Renal pelvis (tissue), 12 donors: ENCODE measurements at places on chromosomes 3 and 15. TPM values are rescaled to one million over a fixed set of nuclear protein-coding genes. Genes with fewer than 3 reads are reported as not detected.

DNAJA4 gene
- polyA plus RNA-seq, result 29.4 TPM

SLC12A6 gene
- 27.6 TPM for polyA plus RNA-seq

TMEM43 gene
- 53.2 TPM for polyA plus RNA-seq

ZNF860 gene
- 3.0 TPM for polyA plus RNA-seq

GABRR3 gene
- polyA plus RNA-seq, result 0.06 TPM

HGD gene
- polyA plus RNA-seq, result 75.9 TPM

IRAK2 gene
- 0.89 TPM for polyA plus RNA-seq

ZNF385D gene
- polyA plus RNA-seq, result 12.7 TPM

CPNE9 gene
- 0.27 TPM for polyA plus RNA-seq

SEMA3F gene
- 75.3 TPM for polyA plus RNA-seq

CHL1 gene
- polyA plus RNA-seq, result 15.9 TPM

TPM1 gene
- polyA plus RNA-seq, result 624 TPM

IL17RD gene
- 50.0 TPM for polyA plus RNA-seq

GALNT15 gene
- polyA plus RNA-seq, result 3.1 TPM

FAM107A gene
- 3.9 TPM for polyA plus RNA-seq

TUSC7 gene
- polyA plus RNA-seq, result not detected

PCYT1A gene
- 36.8 TPM for polyA plus RNA-seq

ATOSA gene
- 36.2 TPM for polyA plus RNA-seq

SLC35G2 gene
- polyA plus RNA-seq, result 2.7 TPM

GOLGA8T gene
- not detected for polyA plus RNA-seq

ITPKA gene
- polyA plus RNA-seq, result 0.90 TPM

CELSR3 gene
- polyA plus RNA-seq, result 1.3 TPM

ITIH1 gene
- not detected for polyA plus RNA-seq

PLA2G4E gene
- polyA plus RNA-seq, result not detected

RAB27A gene
- polyA plus RNA-seq, result 15.1 TPM

CCDC39 gene
- 4.9 TPM for polyA plus RNA-seq

MKRN3 gene
- polyA plus RNA-seq, result 2.0 TPM

TXNRD3 gene
- 16.7 TPM for polyA plus RNA-seq

CX3CR1 gene
- 3.9 TPM for polyA plus RNA-seq

VWA5B2 gene
- 2.5 TPM for polyA plus RNA-seq

ARL13B gene
- polyA plus RNA-seq, result 17.2 TPM

CFAP20DC gene
- 4.8 TPM for polyA plus RNA-seq

GHSR gene
- not detected for polyA plus RNA-seq

ADAMTS9 gene
- polyA plus RNA-seq, result 166 TPM

VIPR1 gene
- polyA plus RNA-seq, result 3.2 TPM

SLC26A6 gene
- 27.4 TPM for polyA plus RNA-seq

GORASP1 gene
- 80.3 TPM for polyA plus RNA-seq

A4GNT gene
- polyA plus RNA-seq, result 2.8 TPM

OR5K1 gene
- polyA plus RNA-seq, result not detected

CHRD gene
- polyA plus RNA-seq, result 12.5 TPM

PLSCR4 gene
- polyA plus RNA-seq, result 18.2 TPM

SCN5A gene
- 1.7 TPM for polyA plus RNA-seq

RTF1 gene
- polyA plus RNA-seq, result 71.1 TPM

PXYLP1 gene
- 41.2 TPM for polyA plus RNA-seq

UBE2E1 gene
- 142 TPM for polyA plus RNA-seq

GOLGA8J gene
- polyA plus RNA-seq, result 2.5 TPM

TMEM207 gene
- polyA plus RNA-seq, result 24.0 TPM
